Naive thymus-derived CD8-positive, alpha-beta T cell (primary cell): ENCODE measurements at places on chromosomes 2 and 18. TPM values are rescaled to one million over a fixed set of nuclear protein-coding genes. Genes with fewer than 3 reads are reported as not detected.
A peak's percentile ranks its signal among the peaks of the same experiment; 100 is the strongest.

The TUBA3E gene
- not detected for total RNA-seq

The HOXD3 gene
- not detected for total RNA-seq

The SMYD1 gene
- total RNA-seq: not detected

The QPCT gene
- 0.52 TPM for total RNA-seq

The PFN4 gene
- not detected for total RNA-seq

The GALNT14 gene
- 0.36 TPM for total RNA-seq

The TIA1 gene
- 202 TPM for total RNA-seq

The LHCGR gene
- total RNA-seq: not detected

The TEX44 gene
- not detected for total RNA-seq

The DSC3 gene
- total RNA-seq: not detected

The GALNT3 gene
- total RNA-seq: 2.0 TPM

The PTPRN gene
- total RNA-seq: not detected

GRCh38 chr2:153416071-153416470 is 62.5 kb downstream of the RPRM start:
- no peaks in the 10 kb centered on the region for H3K36me3 ChIP-seq
- no peaks in the 10 kb centered on the region for H3K27me3 ChIP-seq
- no peak overlapping the region for H3K27ac ChIP-seq
- no peak overlapping the region for H3K4me3 ChIP-seq
- no peaks in the 10 kb centered on the region for H3K4me1 ChIP-seq

GRCh38 chr2:181036848-181037603 is 56.6 kb downstream of the UBE2E3 start:
- no peak overlapping the region for H3K27ac ChIP-seq
- no peak for DNase-seq
- no peaks in the 10 kb centered on the region for H3K36me3 ChIP-seq
- H3K27me3 ChIP-seq: no peaks in the 10 kb centered on the region

- H3K27ac ChIP-seq: no peak overlapping the region
- peaks cover 9% of the 10 kb centered on the region for H3K27me3 ChIP-seq
- H3K4me1 ChIP-seq: no peaks in the 10 kb centered on the region
- DNase-seq: no peak
- H3K36me3 ChIP-seq: no peaks in the 10 kb centered on the region
Measured at GRCh38 chr2:19111354-19111753, 247.1 kb downstream of the OSR1 start.

GRCh38 chr18:59345556-59345955 is 13.5 kb downstream of the LMAN1 start:
- DNase-seq: no peak
- peaks cover 24% of the 10 kb centered on the region for H3K4me1 ChIP-seq
- no peaks in the 10 kb centered on the region for H3K27me3 ChIP-seq
- H3K36me3 ChIP-seq: peaks cover 96% of the 10 kb centered on the region

- H3K4me1 ChIP-seq: no peaks in the 10 kb centered on the region
- H3K36me3 ChIP-seq: peaks cover 64% of the 10 kb centered on the region
- no peaks in the 10 kb centered on the region for H3K27me3 ChIP-seq
- no peak overlapping the region for H3K4me3 ChIP-seq
Measured at GRCh38 chr2:161400076-161400475, 16.0 kb upstream of the TBR1 start.

DNA sequence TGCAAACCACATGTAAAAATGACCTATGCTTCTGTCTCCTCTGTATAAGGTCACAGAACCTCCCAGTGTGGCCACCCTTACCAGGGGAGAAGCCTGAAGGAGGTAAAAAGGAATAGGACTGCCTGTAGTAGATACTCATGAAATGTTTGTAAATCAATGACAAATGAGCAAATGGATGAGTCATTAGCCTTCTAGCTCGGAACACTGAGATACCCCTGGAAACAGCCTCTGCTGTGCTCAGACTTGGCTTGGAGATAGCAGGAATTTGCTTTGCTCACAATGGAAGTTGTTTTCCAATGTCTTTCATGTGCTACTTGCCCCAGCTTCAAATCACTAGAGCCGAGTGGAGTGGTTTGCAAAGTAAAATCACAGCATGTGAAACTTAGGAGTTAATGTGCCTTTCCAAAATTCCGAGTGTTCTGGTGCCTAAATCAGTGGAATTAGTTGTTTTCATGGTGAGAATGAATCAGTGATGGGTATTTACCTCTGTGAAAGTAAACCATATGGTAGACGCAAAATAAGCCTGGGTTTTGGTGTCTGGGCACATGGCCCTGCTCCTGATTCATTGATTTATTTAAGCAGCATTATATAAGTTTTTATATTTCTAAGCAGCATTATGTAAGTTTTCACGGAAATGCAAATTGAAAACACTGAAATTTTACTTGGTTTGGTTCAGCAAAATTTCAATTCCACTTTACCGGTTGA is 154.0 kb upstream of the MAP3K20 start:
- H3K4me1 ChIP-seq: peaks cover 3% of the 10 kb centered on the region
- no peak for DNase-seq
- H3K27ac ChIP-seq: no peak overlapping the region
- no peaks in the 10 kb centered on the region for H3K36me3 ChIP-seq

GRCh38 chr2:142914507-142915313 is 37.2 kb downstream of the KYNU start:
- no peaks in the 10 kb centered on the region for H3K36me3 ChIP-seq
- no peaks in the 10 kb centered on the region for H3K27me3 ChIP-seq
- no peak overlapping the region for H3K27ac ChIP-seq
- no peak overlapping the region for H3K4me3 ChIP-seq

DNA sequence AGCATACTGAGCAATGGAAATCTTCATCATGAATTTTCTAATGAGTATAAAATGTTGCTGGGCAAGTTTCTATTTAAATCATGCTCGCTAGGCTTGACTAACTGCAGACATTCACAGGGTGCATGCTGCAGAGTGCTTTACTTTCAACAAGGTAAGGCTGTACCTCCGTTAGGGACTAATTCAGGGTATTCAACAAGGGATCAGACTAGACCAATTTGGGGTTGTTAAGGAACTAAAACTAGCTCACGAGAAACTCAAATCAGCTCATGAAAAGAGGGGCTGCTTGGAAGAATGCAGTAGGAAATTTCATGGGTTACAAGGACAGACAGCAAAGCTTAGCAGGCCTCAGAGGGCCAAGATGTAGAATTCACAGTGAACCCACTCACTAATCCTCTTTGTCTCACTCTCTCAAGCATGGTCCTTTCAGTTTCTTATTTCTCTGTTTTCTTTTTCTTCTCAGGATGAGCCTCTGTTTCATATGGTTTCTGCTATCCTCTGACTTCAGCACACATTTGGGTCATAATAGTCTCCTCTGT is 2.2 kb downstream of the MYO3B start:
- H3K27me3 ChIP-seq: peaks cover 1% of the 10 kb centered on the region
- no peaks in the 10 kb centered on the region for H3K4me1 ChIP-seq
- H3K27ac ChIP-seq: no peak overlapping the region
- H3K4me3 ChIP-seq: no peak overlapping the region

DNA sequence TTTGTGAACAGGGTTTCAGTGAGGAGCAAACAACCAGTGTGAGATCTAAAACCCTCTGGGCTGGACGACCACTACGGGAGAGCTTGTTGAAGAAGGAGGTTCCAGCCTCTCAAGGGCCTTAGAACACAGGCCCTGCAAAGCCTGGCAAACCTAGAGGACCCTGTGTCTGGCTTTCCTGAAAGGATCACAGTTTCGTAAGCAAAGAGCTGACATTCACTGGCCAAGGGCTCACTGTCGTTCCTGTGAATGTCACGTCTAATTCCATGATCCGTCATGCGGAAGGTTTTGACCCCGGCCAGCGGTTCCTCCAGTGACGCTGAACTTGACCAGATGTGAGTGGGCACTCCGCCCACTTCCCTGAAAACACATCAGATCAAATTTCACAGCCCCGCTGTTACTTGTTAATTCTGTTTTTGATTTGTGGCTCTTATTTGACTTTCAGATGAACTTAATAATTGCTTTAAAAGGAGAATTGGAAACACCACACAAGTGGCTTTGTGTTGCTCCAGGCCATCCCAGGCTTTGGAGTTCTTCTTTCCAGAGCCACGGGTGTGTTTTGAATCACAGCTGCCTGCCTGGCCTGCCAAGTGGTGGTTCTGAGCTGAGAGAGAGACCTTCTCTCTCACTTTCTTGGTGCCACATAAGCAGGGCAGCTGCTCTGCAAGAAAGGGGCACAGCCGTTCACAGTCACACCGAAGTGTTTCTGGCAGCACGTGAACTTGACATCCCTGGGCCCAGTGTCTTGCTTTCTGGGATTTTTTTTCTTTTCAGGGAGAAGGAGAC is 308.4 kb downstream of the NDUFA10 start:
- no peak for DNase-seq
- no peaks in the 10 kb centered on the region for H3K4me1 ChIP-seq
- H3K36me3 ChIP-seq: peaks cover 25% of the 10 kb centered on the region
- no peak overlapping the region for H3K4me3 ChIP-seq

DNA sequence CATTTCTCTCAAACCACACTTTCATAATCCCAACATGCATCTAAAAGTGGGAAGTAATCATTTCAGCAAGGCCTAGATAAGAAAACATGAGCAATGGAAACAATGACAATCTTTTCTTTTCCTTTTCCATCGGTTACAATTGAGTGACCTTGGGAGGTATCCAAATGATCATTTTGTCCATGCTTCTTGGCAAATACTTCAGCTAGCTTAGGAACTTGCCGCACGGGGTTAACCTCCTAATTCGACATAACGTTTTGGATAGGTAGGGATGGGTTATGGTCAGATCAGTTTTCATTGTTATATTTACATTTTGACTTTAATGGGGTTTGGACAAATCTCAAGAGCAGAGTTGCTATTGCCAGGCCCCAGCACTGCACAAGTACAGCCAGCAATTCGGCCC is 4.6 kb upstream of the PTPRM start:
- peaks cover 29% of the 10 kb centered on the region for H3K27me3 ChIP-seq
- peaks cover 6% of the 10 kb centered on the region for H3K4me1 ChIP-seq
- no peak overlapping the region for H3K27ac ChIP-seq
- DNase-seq: no peak

DNA sequence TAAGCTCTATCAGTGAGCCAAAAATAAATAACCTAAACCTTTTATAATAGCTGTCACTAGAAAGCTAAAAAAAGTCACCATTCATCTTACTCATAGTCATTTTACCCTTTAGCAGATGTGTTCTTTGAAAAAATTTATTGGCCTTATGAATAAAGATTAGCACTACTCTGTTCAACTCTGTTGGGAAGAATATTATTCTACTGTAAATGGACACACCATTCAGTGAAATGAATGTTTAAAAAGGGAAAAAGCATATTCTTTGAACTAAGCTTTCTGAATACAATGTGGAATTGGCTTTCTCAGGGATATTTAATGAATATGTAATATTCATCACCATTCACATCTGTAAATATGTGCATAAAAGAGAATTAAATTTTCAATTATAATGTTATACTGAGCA is 422.0 kb downstream of the CBLN2 start:
- H3K27me3 ChIP-seq: no peaks in the 10 kb centered on the region
- DNase-seq: no peak
- H3K27ac ChIP-seq: no peak overlapping the region
- no peaks in the 10 kb centered on the region for H3K36me3 ChIP-seq
- H3K4me3 ChIP-seq: no peak overlapping the region

GRCh38 chr2:202406445-202406978 is 30.4 kb downstream of the BMPR2 start:
- H3K4me1 ChIP-seq: peaks cover 4% of the 10 kb centered on the region
- DNase-seq: no peak
- peaks cover 6% of the 10 kb centered on the region for H3K36me3 ChIP-seq
- no peak overlapping the region for H3K4me3 ChIP-seq

DNA sequence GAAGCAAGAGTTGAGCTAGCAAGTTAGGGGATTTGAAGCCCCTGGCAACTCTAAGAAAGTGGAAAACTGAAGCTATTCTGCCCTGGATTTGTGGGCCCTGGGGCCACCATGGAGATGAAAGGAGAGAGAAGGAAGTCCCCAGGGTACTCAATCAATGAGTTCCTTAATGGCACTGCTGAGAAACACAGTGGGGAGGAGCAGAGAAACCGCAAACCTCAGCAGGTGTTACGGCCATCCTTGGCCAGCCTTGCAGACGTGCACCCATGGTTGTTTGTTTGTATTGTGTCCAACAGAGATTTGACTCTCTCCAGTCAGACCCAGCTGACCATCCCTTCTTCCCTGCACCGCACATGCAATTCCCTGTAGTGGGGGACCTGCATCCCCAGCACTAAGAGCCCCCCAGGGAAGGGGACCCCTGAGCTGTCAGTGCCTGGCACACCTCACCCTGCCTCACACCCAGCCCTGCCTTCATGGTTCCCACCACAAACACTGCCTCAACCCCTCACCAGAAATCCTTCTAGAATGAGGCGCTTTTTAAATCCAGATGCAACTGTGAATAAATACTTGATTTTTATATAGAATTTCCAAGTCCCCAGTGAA is 255.3 kb downstream of the SH3BP4 start:
- DNase-seq: no peak
- H3K4me1 ChIP-seq: no peaks in the 10 kb centered on the region
- no peaks in the 10 kb centered on the region for H3K36me3 ChIP-seq
- H3K27me3 ChIP-seq: peaks cover 10% of the 10 kb centered on the region
- no peak overlapping the region for H3K27ac ChIP-seq

- H3K27ac ChIP-seq: peak within 1 kb of the TSS; percentile 43
- DNase-seq: peak; percentile 63
- H3K4me3 ChIP-seq: peak within 1 kb of the TSS; percentile 86
- peaks cover 40% of the 10 kb centered on the region for H3K4me1 ChIP-seq
Measured at GRCh38 chr2:25673300-25674076, at the start of gene DTNB. Gene DTNB, minus strand, starts transcription at chr2:25673577. Its CDS starts 20,917 bp downstream, at chr2:25652660.

- H3K4me1 ChIP-seq: peaks cover 1% of the 10 kb centered on the region
- no peak for DNase-seq
- no peaks in the 10 kb centered on the region for H3K27me3 ChIP-seq
- peaks cover 29% of the 10 kb centered on the region for H3K36me3 ChIP-seq
- H3K4me3 ChIP-seq: no peak overlapping the region
Measured at GRCh38 chr2:19979932-19980331, 10.0 kb downstream of the WDR35 start.

GRCh38 chr2:212669761-212670160 is 131.2 kb upstream of the ERBB4 start:
- H3K27ac ChIP-seq: no peak overlapping the region
- H3K4me3 ChIP-seq: no peak overlapping the region
- H3K27me3 ChIP-seq: no peaks in the 10 kb centered on the region
- no peak for DNase-seq

- no peak overlapping the region for H3K4me3 ChIP-seq
- DNase-seq: no peak
- H3K27me3 ChIP-seq: no peaks in the 10 kb centered on the region
- H3K4me1 ChIP-seq: no peaks in the 10 kb centered on the region
- H3K36me3 ChIP-seq: no peaks in the 10 kb centered on the region
Measured at GRCh38 chr18:63848159-63848558, 39.3 kb upstream of the SERPINB2 start.

DNA sequence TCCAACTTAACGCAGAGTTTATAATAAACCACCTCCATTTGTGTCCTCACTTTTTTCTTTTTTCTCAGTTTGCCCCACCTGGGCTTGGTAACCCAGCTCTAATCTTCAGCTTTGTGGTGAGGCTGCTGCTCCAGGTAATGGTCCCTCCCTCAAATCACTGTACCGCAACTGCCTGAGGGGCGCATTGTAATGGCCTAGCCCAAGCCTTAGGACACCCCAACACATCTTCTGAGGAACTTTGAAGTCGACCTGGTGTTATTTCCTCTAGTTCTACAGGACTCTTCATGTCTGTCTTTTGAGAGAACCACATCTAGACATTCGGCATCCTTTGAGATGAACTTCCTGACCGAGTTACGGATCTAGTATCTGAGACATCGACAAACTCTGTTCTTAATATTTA is 99.7 kb downstream of the PLEKHM3 start:
- peak; percentile 49 for DNase-seq
- peaks cover 53% of the 10 kb centered on the region for H3K36me3 ChIP-seq
- H3K27ac ChIP-seq: peak overlapping the region; percentile 60
- H3K27me3 ChIP-seq: no peaks in the 10 kb centered on the region
- peak overlapping the region; percentile 74 for H3K4me3 ChIP-seq

GRCh38 chr2:217223222-217223930 is 363.5 kb upstream of the TNP1 start:
- no peaks in the 10 kb centered on the region for H3K36me3 ChIP-seq
- H3K4me1 ChIP-seq: peaks cover 17% of the 10 kb centered on the region
- H3K4me3 ChIP-seq: no peak overlapping the region
